ENCODE measurements at places on chromosomes 3 and 15. TPM values are rescaled to one million over a fixed set of nuclear protein-coding genes. Genes with fewer than 3 reads are reported as not detected.

Gene STRIT1
- not detected for total RNA-seq

Gene SNX33
- 2.6 TPM for total RNA-seq

Gene TLR9
- total RNA-seq: 0.85 TPM

Gene VGLL3
- total RNA-seq: not detected

Gene SPATA16
- total RNA-seq: not detected
